ENCODE measurements at places on chromosomes 12 and 14.
A peak's percentile ranks its signal among the peaks of the same experiment; 100 is the strongest.

DNA sequence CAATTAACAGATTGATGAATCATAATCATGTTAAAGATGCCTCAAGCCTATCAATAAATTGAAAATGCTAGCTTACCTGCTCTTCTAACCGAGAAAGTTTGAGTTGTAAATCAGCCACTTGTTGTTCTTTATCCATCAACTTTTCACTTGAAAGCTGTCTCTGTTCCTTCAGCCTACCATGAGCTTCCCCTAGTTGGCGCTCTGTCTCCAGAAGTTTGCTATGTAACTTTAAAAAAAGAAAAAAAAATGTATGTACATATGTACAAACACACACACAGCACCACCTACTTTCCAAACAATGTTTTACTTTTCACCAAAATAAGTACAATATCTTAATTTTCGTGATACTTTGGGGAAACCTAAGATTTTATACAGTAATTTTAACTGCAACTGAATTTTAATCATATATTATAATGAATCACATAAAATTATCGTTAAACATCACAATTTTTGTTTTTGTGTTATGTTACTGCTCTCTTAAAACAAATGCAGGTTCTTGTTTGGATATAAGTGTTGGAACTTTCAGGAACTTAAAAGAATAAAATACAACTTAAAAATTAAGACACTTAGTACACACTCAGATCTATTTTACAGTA lies 101.2 kb downstream of the EEA1 start:
- no peak for DNase-seq

GRCh38 chr12:89661706-89662330 lies 46.8 kb downstream of the ATP2B1 start:
- no peak for DNase-seq

DNA sequence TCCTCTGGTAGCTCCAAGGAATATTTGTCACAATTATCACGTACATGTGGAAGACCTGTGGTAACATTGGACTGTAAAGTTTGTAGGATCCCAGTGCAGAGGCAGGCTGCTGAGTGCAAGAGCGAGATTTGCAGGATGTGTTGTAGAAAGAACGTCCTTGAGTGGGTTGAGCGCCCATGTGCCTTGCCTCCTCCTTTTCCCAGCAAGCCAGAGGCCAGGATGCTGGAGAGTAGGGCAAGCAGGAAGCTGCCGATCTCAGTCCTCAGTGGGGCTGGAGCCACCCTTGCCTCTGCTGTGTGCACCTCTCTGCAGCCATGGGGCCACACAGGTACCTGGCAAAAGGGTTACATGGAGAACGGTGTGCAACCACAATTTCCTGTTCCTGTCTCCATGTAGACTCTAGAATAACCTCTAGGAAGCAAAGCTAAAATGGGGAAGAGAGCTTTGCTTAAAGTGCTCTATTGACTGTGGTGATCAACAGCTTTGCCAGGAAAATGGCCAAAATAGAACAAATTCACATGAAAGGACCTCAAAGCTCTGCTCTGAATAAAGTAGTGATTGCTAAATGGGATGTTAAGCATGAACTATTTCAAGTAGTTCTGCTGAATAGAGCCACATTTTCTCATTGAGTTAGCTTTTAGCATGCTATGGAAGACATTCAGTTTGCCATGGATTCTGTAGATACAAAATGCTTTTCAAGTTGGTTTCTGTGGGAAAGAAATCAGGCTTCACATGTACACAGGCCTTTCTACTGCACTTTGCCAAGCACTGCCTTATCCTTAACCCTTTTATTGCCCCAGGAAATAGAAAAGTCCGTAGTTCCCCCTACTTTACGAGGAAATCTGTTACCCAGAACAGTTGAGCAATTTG lies 37.4 kb downstream of the ANKRD9 start:
- no peak for DNase-seq

GRCh38 chr12:55724226-55724939 lies 4.2 kb downstream of the RDH5 start:
- DNase-seq, result no peak

GRCh38 chr14:67411370-67411769 lies 595 bp downstream of the PLEK2 start:
- DNase-seq, result no peak

DNA sequence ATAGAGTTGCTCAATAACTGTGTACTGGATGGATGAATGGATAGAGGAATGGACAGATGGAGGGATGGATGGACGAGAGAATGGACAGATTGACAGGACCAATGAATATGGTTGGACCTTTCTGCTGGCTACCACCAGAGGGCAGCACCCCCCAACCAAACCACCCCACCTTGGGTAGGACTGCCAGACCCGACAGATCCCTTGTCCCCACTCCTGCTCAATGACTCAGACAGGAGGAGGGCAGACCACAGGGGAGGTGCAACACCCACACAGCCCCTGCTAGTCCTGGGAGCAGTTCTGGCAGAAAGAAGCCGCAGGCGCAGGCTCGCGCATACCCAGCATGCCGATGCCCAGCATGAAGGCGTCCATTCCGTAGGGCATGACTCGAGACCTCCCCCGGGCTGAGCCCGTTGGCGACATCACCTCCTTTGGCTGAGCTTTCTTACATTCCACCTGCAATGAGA lies 12.4 kb downstream of the MSI1 start:
- DNase-seq, result peak; percentile 50

DNA sequence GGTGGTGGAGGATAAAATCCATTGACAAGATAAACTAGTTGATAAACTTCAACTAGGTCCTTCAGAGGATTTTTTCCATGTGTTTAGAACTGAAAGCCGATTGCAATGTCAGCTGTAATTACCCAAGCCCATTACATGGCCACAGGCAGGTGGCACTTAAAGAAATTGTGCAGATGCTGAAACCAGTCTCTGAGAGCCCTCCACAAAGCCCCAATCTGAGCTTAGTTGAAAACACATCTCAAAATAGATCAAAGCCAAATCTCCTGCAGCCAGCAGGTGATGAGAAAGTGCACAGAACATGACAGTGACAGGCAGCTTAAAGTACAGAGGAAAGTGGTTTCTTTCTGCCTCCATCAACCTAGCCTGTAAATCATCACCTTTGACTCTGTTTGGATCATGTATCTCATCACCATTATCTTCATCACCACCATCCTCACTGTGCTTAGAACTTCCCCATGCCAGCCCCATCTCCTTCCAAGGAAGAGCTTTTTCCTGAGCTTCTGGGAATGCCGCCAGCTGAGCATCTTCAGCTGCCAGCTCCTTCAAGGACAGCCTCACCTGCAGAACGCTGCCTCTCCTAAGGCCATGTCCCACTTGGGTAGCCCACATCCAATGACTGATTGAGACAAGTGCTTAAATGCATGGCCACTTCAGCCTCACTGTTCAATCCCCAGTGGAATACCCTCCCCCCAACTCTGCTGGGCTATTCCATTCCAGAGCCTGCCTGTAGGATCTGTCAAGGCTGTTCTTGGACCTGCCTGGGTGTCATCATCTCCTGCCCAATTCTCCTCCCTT lies 219.5 kb upstream of the TMEM132C start:
- DNase-seq, result no peak

DNA sequence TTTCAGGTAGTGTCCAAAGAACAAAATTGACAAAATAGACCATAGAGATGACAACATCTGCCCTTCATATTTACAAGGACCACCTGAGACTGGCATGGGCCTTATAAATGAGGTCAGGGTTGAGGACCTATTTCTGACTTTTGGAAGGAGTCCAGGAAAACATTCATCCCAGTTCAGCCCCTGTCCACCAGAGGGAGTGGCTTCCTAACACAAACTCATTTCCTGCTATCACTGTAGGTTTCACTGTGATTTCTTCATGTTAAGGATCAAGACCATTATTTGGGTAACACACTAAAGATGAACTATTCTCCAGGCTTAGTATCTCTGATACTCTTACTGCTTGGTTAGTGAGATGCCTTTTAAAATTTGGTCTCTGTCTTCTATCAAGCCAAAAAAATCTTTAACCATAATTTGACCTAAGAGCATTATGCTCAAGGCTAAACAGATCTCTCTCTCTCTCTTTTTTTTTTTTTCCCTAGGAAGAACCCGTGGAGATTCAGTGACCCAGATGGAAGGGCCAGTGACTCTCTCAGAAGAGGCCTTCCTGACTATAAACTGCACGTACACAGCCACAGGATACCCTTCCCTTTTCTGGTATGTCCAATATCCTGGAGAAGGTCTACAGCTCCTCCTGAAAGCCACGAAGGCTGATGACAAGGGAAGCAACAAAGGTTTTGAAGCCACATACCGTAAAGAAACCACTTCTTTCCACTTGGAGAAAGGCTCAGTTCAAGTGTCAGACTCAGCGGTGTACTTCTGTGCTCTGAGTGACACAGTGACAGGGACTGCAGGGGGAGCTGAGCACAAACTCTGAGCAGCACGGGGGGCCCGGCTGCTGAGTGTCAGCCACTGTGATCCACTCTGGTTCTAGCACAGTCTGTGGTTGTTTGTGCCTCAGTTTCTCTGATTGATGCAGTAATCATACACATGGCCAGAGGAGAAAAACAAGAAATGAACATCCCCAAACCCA lies 267.6 kb upstream of the OR4E1 start:
- no peak for DNase-seq

DNA sequence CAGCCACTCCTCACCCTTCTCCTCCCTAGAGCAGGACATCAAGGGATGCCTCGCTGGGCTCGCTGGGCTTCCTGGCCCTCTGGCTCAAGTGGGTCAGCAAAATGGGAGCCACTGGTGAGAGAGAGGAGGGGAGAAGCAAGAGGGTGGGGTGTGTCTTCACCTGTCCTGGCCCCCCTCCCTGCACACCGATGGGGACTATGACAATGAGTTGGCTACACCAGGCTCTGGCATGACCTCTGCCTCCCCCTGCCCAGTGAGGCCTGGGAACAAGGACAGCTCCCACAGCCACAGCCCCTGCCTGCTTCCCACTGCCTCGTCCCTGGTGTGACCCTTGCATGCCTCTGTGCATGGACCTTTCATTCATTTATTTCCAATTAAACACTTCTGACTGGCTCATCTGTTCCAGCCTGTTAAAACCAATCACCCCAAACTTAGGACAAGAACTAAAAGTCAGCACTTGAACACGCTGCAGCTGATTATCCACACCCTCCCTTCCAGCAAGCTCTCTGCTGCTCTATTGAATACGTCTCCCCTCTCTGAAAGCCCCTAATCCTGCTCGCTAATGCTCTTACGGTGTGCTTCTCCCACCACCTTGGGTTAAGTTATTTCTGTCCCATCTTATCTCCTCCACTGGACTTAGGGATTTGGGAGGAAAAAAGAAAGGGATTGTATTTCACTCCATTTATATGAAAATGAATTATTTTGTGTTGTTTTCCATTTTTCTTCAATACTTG lies 5.8 kb upstream of the PPP2R5C start:
- no peak for DNase-seq

GRCh38 chr14:105153331-105153731 lies 15.2 kb downstream of the JAG2 start:
- no peak for DNase-seq

- no peak for DNase-seq
Measured at GRCh38 chr12:93173178-93173957, 204.4 kb upstream of the NUDT4 start.

DNA sequence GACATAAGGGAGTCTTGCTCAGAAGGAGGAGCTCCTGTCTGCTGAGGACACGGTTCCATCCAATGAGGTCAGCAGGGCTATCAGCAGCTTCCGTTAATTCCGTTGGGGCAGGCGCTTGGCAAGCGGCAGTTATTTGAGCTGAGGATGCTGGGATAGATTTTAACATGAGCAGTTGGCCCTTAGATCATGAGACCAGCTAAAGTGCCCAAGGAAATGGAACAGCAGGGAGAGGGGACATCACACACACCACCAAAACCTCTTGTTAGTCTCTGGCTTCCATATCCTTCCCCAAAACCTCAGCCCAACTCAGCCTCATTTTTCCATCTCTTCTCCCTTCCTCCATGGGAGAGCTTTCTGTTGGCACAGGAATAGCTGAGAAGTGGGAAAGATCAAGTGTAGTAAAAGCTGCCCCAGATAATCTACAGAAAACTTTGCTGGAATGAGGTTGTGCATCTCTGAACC lies 138.7 kb upstream of the PZP start:
- no peak for DNase-seq

GRCh38 chr14:99094901-99095300 lies 177.1 kb downstream of the BCL11B start:
- no peak for DNase-seq

DNA sequence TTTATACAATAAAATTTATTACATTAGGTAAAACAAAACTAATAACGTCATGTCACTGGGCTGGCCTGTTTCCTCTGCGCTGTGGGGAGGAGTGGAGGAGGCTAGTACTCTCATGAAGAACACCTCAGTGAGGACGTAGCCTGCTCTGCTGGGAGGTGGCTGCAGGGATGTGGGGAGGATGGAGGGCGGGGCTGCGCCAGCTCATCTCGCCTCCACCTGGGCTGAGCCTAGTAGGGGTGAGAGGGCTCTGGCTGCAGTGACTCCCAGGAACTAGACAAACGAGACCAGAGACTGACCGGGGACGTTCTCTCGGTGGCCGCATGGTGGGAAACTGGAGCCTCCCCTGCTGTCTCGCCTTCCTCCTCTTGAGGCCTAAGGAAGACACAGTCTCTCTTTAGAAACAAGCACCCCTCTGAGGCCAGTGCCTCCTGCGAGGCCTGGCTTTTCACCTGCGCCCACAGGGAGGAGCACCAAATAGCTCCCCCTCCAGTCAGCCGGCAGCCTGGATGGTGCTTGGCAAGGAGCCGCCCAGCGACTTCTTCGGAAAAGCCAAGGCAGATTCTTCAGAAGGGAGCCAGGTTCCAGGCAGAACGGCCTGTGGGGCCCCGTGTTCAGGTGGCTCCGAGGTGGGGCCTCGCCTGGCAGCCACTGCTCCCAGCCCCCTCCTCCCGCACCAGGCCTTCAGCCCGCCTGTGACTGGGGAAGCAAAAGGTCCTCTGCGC lies 62.4 kb downstream of the PLEKHG3 start:
- no peak for DNase-seq

GRCh38 chr12:62436164-62436503 lies 30.5 kb upstream of the MON2 start:
- DNase-seq, result no peak

DNA sequence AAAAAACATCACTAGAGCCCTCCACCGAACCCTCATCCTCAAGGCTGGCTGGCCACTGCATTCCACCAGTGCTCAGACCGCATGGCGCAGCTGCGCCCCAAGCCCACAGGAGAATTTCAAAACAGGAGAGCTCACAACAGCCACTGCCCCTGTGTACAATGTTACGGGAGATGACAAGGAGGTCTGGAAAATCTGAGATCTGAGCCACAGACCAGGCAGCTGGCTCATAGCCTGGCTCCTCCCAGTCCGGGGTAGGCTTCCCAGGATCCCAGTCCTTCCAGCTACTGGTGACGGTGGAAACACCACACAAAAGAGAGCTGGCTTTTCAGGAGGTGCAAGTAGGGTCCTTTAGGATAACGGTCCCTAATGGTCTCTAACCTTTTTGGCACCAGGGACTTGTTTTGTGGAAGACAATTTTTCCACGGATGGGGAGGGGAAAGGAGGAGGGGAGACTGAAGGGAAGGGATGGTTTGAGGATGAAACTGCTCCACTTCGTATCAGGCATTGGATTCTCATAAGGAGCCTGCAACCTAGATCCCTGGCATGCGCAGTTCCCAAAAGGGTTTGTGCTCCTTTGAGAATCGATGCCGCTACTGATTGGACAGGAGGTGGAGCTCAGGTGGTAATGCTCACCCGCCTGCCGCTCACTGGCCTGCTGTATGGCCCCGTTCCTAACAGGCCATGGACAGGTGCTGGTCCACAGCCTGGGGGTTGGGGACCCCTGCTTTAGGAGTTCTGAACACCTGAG lies 23.0 kb upstream of the NRDE2 start:
- DNase-seq, result no peak

- DNase-seq, result no peak
Measured at GRCh38 chr14:51447411-51447810, 204.3 kb upstream of the FRMD6 start.
